ENCODE measurements at places on chromosomes 5 and 9.
A peak's percentile ranks its signal among the peaks of the same experiment; 100 is the strongest.

GRCh38 chr5:79837761-79838551 lies 148.3 kb downstream of the CMYA5 start:
- no peak for DNase-seq

- peak; percentile 2 for DNase-seq
These were observed 736 bp upstream of the NKD2 start for GRCh38 chr5:1007681-1008450.

DNA sequence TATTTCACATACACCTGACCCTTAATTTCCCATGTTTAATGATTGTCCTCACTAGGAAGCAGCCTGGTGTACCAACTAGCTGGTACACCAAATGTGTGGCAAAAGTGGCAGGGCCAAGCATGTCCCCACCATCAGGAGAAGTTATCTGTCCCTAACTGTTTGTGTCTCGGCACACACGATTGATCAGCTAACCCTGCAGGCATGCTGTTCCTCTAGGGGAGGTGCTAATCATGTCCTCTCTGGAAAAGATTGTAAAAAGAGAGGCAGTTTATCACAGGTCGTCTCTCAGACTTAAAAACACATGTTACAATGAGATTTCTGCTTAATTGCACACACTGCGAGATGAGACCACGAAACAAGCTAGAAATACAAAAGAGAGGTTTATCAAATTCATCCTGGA lies 342.7 kb downstream of the DIRAS2 start:
- no peak for DNase-seq

- no peak for DNase-seq
These were observed 9.9 kb downstream of the BTNL9 start for GRCh38 chr5:181050016-181050415.

- peak; percentile 52 for DNase-seq
These were observed 1.2 kb downstream of the SSBP2 start for GRCh38 chr5:81749561-81750307.

DNA sequence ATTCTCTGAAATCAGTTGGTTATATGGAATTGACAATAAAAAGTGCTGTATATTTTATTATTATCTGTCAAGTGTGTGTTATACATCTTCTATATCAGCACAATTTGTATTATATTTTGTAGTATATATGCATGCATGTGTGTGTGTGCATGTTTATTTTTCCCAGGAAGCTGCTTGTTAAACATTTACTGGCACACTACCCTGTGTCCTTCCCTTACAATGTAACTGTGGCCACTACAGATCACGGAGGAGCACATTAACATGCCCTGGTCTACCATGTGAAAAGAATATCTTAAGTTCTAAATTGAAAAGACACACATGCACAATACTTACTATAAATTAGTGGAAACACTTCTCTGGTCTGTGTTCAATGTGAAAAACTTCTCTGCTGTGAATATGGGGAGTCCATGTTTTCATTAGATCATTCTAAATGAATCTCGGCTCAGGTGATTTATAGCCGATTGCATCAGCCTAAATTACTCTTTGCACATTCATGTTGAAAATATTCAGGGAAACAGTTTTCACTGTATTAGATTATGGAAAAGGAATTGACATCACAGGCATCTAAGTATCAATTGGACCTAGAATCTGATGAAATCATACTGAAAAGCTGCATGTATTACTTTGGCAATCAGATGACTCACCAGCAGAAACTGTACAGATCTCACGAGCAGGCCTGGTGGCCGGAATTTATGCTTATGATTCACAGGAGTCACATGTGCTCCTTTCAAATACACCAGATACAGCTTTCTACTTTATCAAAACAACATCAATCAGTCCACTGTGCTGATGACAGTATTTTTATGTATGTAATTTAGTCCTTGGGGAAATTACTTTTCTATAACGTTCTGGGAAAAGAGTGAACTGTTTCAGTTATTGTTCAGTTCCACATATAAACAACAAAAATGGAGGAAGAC lies 39.4 kb downstream of the LURAP1L start:
- DNase-seq: no peak

All from activated gamma-delta T cell treated with Interleukin-2 at 50 U/mL for 16 hours (primary cell).